Cardiac fibroblast (primary cell): ENCODE measurements at places on chromosomes 4 and X.
A peak's percentile ranks its signal among the peaks of the same experiment; 100 is the strongest.

DNA sequence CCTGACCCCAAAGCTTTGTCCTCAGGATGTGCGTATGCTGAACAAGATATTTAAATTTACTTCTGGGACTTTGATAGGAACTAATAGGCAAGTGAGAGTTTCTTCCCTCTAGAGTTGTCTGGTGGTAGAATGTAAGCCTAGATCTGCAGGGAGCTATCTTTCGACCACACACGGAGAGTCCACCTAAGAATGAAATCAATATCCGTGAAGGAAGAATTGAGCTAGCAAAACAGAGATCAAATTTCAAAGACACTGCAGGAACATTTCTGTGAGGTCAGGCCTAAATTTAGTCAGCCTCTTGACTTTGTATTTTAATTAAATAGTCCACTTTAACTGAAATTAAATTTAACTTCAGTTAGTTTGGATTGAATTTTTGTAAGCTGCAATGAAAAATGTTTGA, 871.3 kb downstream of the RAB28 start:
- no peak for DNase-seq

- no peak for DNase-seq
These were observed 14.0 kb downstream of the EPGN start for GRCh38 chr4:74322301-74322700.

DNA sequence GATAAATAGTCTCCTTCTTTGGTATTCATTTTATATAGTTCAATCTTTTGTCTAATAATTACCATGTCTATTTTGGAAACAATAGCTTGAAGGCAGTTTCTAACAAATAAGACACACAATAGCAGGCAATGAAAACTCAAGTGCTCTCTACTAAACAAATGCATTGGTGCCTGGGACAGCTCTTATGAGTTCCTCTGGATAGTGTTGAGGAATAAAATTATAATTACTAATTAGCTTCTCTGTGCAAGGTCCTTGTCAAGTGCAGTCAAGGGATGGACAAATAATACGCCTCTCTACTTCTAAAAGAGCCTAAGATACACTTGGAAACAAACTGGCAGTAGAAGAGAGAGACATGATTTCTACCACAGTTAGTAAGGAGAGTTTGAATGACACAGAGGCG, 229.0 kb upstream of the GLRA2 start:
- DNase-seq: no peak

DNA sequence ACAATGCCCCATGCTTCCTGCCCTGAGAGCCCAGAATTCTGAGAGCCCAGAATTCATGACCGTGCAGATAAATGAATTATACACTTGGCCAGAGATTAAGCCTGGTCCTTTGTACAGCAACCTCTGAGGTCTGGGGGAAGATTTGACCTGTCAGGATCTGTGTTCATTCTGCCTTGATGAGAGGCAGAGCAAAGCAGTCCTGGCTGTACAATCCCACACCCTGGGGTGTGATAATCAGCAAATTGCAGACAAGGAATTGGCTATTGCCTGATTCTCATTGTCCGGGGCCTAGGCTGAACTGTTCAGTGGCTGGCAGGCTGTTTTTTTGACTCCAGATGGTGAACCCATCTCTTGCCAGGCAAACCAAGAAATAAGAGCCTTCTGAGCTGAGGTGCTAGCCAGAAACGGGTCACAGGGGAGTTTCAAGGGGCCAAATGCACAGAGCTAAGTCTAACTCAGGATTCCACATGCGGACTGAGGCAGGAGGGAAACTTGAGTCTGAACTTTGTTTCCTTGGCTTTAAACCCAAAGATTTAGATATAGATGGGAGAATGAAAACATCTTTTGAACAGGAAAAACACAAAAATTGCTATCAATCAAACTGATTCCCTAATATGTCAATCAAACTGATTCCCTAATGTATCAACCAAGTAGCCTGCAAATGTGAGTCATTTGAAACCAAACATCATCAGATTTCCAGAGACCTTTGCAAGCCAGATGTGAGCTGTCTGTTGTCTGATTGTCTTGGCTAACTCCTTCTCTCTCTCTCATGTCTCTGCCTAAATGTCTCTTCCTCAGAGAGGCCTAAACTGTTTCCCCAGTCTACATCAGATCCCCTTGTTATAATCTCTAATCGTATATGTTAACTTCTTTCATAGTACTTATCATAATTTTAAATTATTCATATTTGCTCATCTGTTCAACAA, 159.3 kb downstream of the ATG4A start:
- no peak for DNase-seq

DNA sequence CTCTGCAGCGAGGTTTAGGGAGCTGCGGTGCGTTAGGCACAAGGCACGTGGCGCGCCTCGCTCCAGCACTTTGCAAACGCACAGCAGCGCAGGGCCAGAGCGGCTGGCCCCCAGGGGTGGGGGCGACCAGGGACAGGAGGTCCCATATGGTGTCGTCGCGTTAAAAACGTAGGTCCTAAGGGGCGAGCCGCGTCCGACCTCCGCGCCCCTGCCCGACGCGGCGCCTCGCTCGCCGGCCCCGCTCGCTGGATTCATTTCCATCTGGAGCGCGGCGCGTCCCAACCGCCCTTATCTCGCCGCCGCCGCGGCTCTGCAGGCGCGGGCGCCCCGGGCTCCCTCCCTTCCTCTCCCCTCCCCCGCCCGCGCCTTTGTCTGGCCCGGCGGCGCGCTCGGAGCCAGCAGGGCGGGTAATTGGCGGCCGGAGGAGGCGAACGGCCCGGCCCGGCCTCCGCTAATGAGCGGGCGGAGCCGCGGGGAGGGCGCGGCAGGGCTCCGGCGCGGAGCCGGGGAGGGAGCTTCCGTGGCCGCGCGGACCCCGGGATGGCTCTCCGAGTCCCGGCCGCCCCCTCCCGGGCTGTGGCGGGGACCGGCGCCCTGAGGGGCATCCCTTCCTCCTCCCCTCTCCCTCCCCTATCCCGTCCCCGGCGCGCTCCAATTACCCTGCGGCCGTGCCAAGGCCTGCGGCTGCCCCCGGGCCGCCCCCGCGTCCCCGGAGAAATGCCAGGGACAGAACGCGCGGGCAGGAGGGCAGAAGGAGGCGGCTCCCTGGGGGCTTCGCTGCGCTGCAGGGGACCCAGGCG, 409.0 kb downstream of the BCOR start:
- peak; percentile 21 for DNase-seq

DNA sequence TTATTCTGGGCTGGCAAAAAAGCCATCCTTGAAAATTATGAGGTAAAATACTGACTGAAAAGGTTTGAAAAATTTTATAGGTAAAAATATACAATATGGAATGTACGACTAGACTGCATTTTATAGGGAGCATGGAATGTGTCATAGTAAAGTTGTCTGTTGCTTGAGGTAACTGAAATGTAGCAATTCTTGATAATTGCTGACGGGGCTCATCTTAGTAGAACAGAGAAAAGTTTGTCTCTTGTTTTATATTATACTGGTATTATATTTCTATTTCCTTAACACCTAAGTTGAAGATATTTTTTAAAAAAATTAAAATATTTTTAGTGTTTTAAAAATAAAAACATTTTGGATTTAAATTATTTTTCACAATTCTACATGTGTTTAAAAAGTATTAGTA, 11.0 kb downstream of the GRIA2 start:
- DNase-seq: no peak

GRCh38 chr4:182074810-182075209, 168.4 kb upstream of the TENM3 start:
- no peak for DNase-seq

- no peak for DNase-seq
These were observed 493.4 kb downstream of the INPP4B start for GRCh38 chr4:142352712-142353111.

DNA sequence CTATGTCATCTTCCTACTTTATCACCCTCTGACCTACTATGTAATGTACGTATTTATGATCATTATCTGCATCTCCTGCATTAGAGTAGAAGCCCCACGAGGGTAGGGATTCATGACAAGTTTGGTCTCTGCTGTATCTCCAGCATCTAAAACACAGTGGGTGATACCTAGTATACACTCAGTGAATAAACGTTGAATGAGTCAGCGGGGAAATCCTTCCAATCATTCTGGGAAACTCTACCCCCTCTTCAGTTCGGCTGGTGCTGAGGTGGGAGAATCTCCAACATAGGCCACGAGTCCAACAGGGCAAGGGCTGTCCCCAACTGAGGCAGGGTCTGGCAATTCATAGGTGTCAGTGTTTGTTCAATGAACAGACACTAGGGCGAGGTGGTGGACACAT, 74.4 kb upstream of the EFNB1 start:
- DNase-seq: no peak
